ENCODE measurements at places on chromosomes 13 and 19.

DNA sequence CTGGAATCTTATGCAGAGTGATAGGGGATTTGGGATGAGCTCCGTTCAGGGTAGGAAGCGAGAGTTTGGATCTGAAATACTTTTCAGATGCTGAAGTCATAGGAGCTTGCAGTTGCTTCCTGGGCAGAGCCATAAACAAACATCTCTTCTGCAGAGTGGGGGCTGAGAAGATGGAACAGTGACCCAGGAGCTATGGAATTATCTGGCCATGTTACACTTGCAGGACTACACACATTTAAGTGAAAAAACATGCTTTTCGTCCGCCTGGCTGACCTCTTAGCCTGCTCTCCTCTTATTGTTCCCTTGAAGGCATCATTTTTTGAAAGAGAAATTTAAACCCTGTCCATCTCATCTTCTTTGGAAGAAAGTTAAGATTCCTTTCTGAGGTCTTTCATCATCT lies 40.7 kb downstream of the PSG11 start:
- DNase-seq, result no peak

- no peak for DNase-seq
Measured at GRCh38 chr13:104309431-104309830, 1243.2 kb upstream of the SLC10A2 start.

- DNase-seq, result peak; percentile 5
Measured at GRCh38 chr13:64540468-64540867, 2689.7 kb downstream of the PCDH9 start.

GRCh38 chr13:78596399-78596735 lies 7.0 kb downstream of the POU4F1 start:
- no peak for DNase-seq

DNA sequence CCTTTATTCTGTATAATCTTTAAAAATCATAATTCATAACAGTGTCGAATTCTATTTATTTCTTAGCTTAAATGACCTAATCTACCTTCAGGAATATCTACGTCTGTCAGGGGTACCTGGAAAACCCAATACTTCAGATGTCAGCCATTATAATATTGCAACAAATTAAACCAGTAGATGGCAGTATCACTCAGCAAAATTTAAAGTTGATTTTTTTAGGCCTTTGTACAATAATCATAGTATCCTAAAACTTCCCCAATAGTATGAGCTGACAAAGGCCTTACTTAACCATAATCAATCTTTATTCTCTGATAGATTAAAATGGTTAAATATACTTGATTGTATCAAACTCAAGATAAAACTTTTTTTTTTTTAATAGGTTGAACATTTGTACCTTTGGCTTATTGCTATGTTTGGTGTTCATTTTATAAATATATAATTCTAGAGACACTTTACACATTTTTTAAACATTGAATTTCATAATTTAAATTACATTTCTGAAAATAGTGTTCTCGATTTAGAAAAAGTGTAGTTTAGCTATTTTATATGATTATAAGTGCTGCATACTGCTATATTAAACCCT lies 830.2 kb upstream of the SPRY2 start:
- peak; percentile 15 for DNase-seq

DNA sequence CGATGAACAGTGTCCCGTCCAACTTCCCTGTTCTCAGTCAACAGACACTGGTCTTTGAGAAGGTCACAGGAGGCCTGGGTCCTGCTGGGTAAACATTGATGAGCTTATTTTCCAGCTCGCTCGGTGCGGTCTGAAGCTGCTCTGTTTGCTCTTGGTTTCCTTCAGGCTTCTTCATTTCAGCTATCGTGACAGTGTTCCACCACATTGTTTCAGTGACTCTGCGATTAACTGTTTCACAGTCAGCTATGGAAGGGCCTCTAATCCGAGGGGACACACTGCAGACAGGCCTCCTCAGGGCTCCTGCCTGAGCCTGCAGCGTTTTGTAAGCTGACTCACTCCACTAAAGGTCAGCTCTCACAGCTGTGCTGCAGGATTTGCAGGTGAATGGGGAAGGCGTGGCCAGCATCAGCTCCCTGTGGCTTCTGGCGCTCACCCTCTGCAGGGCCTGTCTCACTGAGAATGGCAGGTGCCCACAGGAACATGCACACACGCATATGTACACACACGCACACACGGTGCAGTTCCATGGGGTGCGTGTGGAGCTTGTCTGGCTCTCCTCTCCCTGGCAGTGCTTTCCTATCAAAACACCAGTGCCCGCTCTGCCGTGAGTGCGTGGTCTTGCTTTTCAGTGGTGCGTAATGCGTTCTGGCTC lies 62.9 kb upstream of the MCF2L start:
- no peak for DNase-seq

- DNase-seq, result no peak
Measured at GRCh38 chr13:52025475-52026245, 1.2 kb downstream of the UTP14C start.

DNA sequence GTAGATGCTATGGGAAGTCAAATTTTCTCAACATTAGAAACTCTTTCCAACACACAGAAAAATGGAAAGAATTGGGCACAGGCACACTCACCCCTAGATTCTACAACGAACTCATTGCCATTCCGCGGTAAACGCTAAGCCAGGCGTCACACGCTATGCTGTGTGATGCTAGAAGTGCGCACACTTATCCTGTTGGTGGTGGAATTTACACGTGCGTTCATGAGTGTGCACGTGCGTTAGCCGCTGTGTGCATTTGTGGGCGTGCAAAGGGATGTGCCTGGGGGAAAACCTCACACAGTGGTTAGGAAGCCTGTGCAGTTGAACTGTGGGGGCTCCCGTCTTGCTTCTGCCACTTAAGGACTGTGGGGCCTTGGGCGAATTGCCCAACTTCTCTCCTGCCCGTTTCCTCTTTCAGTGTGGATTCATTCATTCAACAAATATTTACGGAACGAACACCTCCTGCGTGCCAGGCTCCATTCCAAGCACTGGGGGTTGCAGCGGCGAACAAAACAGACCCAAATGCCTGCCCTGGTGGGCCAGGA lies 7.7 kb downstream of the NFILZ start:
- DNase-seq, result no peak

GRCh38 chr19:33235269-33235995 lies 9.8 kb upstream of the SLC7A10 start:
- DNase-seq, result peak; percentile 64

DNA sequence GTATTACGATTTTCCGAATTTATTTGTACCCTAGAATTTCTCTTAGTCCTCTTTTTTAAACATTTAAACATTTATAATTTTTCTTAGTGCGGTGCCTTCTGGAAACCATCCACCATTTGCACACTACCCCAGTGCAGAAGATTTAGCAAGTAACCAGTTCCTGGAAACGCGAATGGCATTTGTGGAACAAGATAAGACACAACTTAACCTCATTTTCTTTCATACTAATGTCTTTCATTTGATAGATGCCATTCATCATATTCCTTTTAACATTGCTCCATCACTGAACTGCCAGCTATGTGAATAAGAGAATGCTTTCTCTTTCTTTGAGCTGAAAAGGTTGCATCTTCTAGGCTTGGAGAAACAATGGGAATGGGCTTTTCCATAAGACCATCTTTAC lies 6.8 kb downstream of the FRY start:
- DNase-seq, result no peak

DNA sequence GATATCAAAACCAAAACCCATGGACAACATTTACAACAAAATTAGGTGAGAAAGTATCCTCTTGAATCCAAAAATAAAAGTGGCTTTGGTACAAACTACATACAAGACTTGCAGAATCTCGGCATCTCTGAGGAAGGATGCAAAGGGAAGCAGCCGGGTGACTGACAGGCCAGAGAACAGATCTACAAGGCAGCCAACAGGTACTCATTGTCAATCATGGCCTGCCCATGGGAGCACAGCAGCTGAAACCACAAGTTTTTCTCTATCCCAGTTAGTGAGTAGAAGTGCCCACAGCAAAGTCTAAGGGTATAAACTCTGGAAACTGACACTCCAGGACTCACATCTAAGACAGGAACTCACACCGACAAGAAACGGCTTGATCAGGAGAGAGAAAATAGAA lies 74.5 kb downstream of the TBC1D4 start:
- no peak for DNase-seq

GRCh38 chr13:114148521-114148855 lies 16.1 kb upstream of the RASA3 start:
- DNase-seq, result no peak

DNA sequence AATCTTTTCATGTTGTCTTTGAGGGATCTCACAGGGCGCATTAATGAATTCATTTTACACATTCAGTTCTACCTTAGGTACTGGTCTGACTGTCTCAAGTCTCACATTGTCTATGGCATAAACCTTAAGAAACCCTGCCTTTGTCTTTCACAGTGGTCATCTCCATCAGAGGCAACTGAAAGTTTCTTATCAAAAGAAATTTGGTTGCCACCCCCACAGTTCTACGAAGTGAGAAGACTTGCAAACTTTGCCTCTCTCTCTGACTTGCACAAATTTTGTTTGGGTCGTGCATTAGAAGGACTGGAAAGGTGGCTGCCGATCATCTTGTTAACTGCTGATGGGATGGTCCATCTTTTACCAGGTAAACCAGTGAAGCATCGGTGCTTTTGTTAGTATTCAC lies 10.5 kb upstream of the TDRD12 start:
- no peak for DNase-seq

- DNase-seq, result no peak
Measured at GRCh38 chr13:29805994-29806979, 44.1 kb downstream of the UBL3 start.

- DNase-seq, result no peak
Measured at GRCh38 chr13:73366241-73366640, 307.4 kb downstream of the KLF5 start.

GRCh38 chr13:87005511-87005910 lies 665.7 kb upstream of the SLITRK5 start:
- no peak for DNase-seq

- no peak for DNase-seq
Measured at GRCh38 chr13:36745436-36745835, 71.6 kb downstream of the SERTM1 start.

GRCh38 chr19:13260883-13261653 lies 110.9 kb downstream of the IER2 start:
- peak; percentile 95 for DNase-seq

- DNase-seq, result no peak
Measured at GRCh38 chr13:41643507-41643906, 186.2 kb downstream of the RGCC start.

GRCh38 chr13:46536341-46536740 lies 16.6 kb upstream of the LRCH1 start:
- DNase-seq, result no peak
